ENCODE measurements at places on chromosomes 4 and X. TPM values are rescaled to one million over a fixed set of nuclear protein-coding genes. Genes with fewer than 3 reads are reported as not detected.

The VCX3B gene
- not detected for total RNA-seq

The CSAG2 gene
- total RNA-seq: not detected

GRCh38 chrX:10015723-10016518, 48.8 kb downstream of the CLDN34 start:
- peaks cover 52% of the 10 kb centered on the region for H3K4me1 ChIP-seq
- DNase-seq: peak; percentile 44
- no peak overlapping the region for H3K27ac ChIP-seq

DNA sequence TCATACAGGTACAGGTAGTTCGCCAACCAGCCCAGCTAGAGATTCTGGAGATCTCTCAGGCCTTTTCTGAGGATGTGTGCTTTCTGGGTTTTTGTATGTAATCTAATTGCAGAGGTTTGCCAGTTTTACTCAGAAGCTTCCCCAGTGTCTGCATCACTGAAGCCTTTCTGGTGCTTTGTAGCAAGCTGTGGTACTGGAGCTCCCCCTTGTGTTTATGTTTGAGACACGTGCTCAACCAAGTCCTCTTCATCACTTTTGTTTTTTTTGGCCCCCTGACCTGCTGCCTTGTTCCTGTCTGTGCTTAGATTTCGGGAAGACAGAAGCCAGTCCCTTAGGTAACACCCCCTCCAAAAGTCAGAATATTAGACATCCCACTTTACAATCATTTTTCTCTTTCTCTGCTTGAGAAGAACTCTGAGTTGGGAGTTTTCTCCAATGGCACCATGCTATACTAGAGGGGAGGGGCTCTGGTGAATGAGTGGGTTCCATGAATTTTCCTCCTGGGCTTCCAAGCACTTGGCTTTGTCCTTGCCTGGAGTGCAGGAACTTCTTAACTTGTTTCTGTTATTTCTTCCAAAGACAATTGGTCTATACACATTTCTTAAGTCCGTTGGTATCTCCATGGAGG, 128.4 kb upstream of the TBC1D9 start:
- H3K4me3 ChIP-seq: no peak overlapping the region
- H3K4me1 ChIP-seq: no peaks in the 10 kb centered on the region

- H3K4me1 ChIP-seq: peaks cover 14% of the 10 kb centered on the region
- H3K4me3 ChIP-seq: peak within 1 kb of the TSS; percentile 79
- peaks cover 2% of the 10 kb centered on the region for H3K36me3 ChIP-seq
- DNase-seq: no peak
- no peaks in the 10 kb centered on the region for H3K27me3 ChIP-seq
Measured at GRCh38 chr4:103099691-103100392, at the start of gene BDH2. TSS of gene BDH2 (minus strand) at chr4:103099834. CDS start at chr4:103096254, 3,580 bp downstream.

The RAI2 gene
- total RNA-seq: not detected

DNA sequence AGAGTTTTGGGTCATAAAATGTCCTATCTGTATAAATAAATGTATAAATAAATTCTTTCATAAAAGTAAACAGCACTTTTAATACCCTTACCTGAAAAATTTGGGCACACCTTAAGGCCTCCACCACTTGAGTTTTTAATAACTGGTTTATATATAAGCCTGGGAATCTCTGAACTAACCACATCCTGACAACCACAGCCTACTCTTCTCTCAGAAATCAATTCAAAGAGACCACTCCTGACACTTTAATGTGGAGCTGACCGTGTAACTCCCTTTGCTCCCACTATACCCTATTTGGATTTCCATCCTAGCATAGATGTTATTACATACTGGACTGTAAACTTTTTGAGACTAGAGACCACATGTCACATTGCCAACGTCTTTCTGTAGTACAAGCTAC, 3.5 kb downstream of the FBXL5 start:
- H3K27ac ChIP-seq: no peak overlapping the region
- DNase-seq: no peak

GRCh38 chr4:139890816-139891215, 225.2 kb downstream of the MGST2 start:
- no peak for DNase-seq
- H3K4me3 ChIP-seq: no peak overlapping the region
- H3K36me3 ChIP-seq: no peaks in the 10 kb centered on the region
- peaks cover 2% of the 10 kb centered on the region for H3K27me3 ChIP-seq
- H3K4me1 ChIP-seq: peaks cover 14% of the 10 kb centered on the region
- no peak overlapping the region for H3K27ac ChIP-seq

DNA sequence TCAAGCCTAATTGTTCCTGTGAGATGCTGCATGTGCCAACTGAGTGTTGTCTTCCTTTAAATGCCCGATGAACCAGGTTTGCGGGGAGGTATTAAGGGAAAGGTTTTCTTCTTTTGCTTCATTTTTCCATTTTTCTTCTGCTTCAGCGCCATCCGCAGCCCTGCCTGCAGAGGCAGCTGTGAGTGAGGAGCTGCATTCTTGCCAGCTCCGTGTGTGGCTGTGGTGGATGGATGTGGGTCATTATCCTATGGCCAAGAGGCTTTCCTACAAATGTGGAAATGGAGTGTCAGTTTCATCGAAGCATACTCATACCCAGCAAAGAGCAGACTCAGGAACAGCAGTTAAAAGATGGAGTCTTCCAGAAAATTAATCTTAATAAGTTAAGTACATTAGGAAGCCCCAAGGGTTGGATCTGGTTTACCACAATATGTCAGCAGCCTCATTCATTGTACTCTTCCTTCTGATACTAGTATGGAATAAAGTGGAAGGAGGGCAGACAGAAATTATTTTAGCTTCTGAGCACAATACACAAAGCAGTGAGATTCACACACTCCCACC, 37.6 kb downstream of the TNIP3 start:
- no peak overlapping the region for H3K27ac ChIP-seq
- no peak for DNase-seq
- H3K27me3 ChIP-seq: no peaks in the 10 kb centered on the region
- H3K36me3 ChIP-seq: no peaks in the 10 kb centered on the region
- no peaks in the 10 kb centered on the region for H3K4me1 ChIP-seq

The PNCK gene
- total RNA-seq: not detected

The BEX1 gene
- not detected for total RNA-seq

GRCh38 chr4:2936773-2937145, 26.4 kb downstream of the NOP14 start:
- DNase-seq: peak; percentile 21
- peaks cover 57% of the 10 kb centered on the region for H3K36me3 ChIP-seq
- peaks cover 53% of the 10 kb centered on the region for H3K4me1 ChIP-seq
- peak overlapping the region; percentile 83 for H3K4me3 ChIP-seq
- H3K27ac ChIP-seq: peak overlapping the region; percentile 76
- no peaks in the 10 kb centered on the region for H3K27me3 ChIP-seq

- no peaks in the 10 kb centered on the region for H3K36me3 ChIP-seq
- H3K4me1 ChIP-seq: no peaks in the 10 kb centered on the region
- H3K27ac ChIP-seq: no peak overlapping the region
- no peak for DNase-seq
- no peak overlapping the region for H3K4me3 ChIP-seq
Measured at GRCh38 chrX:109398061-109398460, 83.8 kb downstream of the GUCY2F start.

The S100P gene
- not detected for total RNA-seq

The PAGE4 gene
- not detected for total RNA-seq

GRCh38 chrX:2507196-2507595, 6.4 kb upstream of the DHRSX start:
- no peaks in the 10 kb centered on the region for H3K27me3 ChIP-seq
- no peak overlapping the region for H3K4me3 ChIP-seq

The EDA gene
- not detected for total RNA-seq

- no peaks in the 10 kb centered on the region for H3K27me3 ChIP-seq
- H3K4me3 ChIP-seq: no peak overlapping the region
- H3K36me3 ChIP-seq: no peaks in the 10 kb centered on the region
- no peaks in the 10 kb centered on the region for H3K4me1 ChIP-seq
Measured at GRCh38 chrX:18810416-18810815, 103.0 kb downstream of the PPEF1 start.

The HS3ST1 gene
- total RNA-seq: 0.59 TPM

DNA sequence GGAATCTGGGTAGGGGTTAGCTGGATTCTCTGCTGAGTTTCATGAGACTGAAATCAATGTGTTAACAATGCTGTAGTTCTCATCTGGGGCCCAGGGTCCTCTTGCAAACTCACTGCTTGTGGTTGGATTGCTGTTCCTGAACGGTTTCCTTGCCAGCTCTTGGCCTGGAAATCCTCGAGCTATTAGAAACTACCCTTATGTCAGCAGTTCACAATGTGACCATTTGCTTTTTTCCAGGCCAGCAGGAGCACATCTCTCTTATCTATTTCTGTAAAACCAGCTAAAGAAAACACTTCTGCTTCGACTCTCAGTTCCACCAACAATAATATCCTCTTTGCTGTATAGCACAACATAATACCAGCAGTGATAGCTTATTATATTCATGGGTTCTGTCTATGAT, 140.1 kb upstream of the TRAM1L1 start:
- H3K27me3 ChIP-seq: no peaks in the 10 kb centered on the region
- no peak overlapping the region for H3K4me3 ChIP-seq
- no peaks in the 10 kb centered on the region for H3K4me1 ChIP-seq
- DNase-seq: no peak
- H3K36me3 ChIP-seq: no peaks in the 10 kb centered on the region
- H3K27ac ChIP-seq: no peak overlapping the region

GRCh38 chr4:76499461-76499860, 64.4 kb downstream of the SHROOM3 start:
- H3K4me3 ChIP-seq: peak overlapping the region; percentile 50
- H3K36me3 ChIP-seq: no peaks in the 10 kb centered on the region
- H3K4me1 ChIP-seq: peaks cover 37% of the 10 kb centered on the region
- peak; percentile 47 for DNase-seq
- peak overlapping the region; percentile 82 for H3K27ac ChIP-seq

DNA sequence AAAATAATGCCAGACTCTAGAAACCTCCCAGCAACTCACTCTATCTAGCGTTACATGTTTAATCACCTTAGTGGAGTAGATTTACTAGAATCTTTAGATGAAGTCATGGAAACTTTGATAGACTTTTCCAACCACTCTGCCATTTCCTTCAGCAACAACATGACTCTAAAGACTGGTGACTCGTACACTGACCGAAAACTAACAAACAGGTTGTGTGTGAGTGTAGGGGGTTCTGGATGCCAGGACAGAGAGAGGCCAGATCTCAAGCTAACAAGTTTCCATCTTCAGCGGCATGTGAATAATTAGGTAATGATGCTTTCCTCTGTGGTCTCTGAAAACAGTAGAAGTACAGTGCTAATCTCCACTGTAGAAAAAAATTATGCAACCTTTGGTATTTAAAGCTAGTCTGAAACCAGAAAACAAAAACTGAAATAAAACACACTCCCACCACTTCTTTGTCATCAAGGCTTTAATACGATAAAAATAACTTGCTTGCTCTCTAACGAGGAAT, 286.4 kb downstream of the PRDM5 start:
- no peak for DNase-seq
- H3K27me3 ChIP-seq: no peaks in the 10 kb centered on the region
- no peak overlapping the region for H3K27ac ChIP-seq
- no peak overlapping the region for H3K4me3 ChIP-seq
- no peaks in the 10 kb centered on the region for H3K36me3 ChIP-seq

GRCh38 chrX:127190381-127190780, 370.9 kb downstream of the PRR32 start:
- no peak for DNase-seq
- H3K27ac ChIP-seq: no peak overlapping the region
- H3K4me1 ChIP-seq: no peaks in the 10 kb centered on the region
- no peak overlapping the region for H3K4me3 ChIP-seq
- no peaks in the 10 kb centered on the region for H3K27me3 ChIP-seq
- no peaks in the 10 kb centered on the region for H3K36me3 ChIP-seq

The BCLAF3 gene
- 11.6 TPM for total RNA-seq

- H3K36me3 ChIP-seq: no peaks in the 10 kb centered on the region
- no peak overlapping the region for H3K4me3 ChIP-seq
- H3K27me3 ChIP-seq: peaks cover 27% of the 10 kb centered on the region
- peaks cover 2% of the 10 kb centered on the region for H3K4me1 ChIP-seq
Measured at GRCh38 chr4:176187624-176188023, 7.8 kb downstream of the SPATA4 start.

DNA sequence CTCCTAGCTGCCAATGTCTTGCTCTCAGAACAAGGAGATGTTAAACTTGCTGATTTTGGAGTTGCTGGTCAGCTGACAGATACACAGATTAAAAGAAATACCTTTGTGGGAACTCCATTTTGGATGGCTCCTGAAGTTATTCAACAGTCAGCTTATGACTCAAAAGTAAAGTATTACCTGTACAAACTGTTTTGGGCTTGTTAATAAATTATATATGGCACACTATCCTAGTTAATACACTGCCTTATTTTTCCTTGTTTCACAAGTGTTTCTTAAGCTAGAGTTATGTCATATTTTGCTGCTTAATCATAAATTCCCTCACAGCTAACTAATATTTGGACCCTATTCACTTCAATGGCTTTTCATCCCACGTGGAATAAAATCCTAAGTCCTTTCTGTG, 45.3 kb downstream of the STK26 start:
- no peaks in the 10 kb centered on the region for H3K27me3 ChIP-seq
- DNase-seq: no peak
- no peak overlapping the region for H3K4me3 ChIP-seq
- no peak overlapping the region for H3K27ac ChIP-seq

GRCh38 chr4:119209077-119209476, 3.4 kb upstream of the USP53 start:
- peak overlapping the region; percentile 80 for H3K27ac ChIP-seq
- H3K4me3 ChIP-seq: peak overlapping the region; percentile 4
- DNase-seq: no peak

The STAP1 gene
- 50.3 TPM for total RNA-seq

The USP17L19 gene
- not detected for total RNA-seq

- H3K27ac ChIP-seq: no peak overlapping the region
- peaks cover 4% of the 10 kb centered on the region for H3K36me3 ChIP-seq
- no peak for DNase-seq
- peak overlapping the region; percentile 37 for H3K4me3 ChIP-seq
- H3K4me1 ChIP-seq: peaks cover 39% of the 10 kb centered on the region
Measured at GRCh38 chr4:10977534-10977933, 293.0 kb upstream of the CLNK start.

GRCh38 chr4:46123913-46124755, at the start of gene GABRG1:
TSS of gene GABRG1 (minus strand) at chr4:46124054. CDS start at chr4:46123913, 141 bp downstream.
- no peaks in the 10 kb centered on the region for H3K36me3 ChIP-seq
- no peak for DNase-seq
- H3K4me3 ChIP-seq: no peak within 1 kb of the TSS

The P2RY8 gene
- total RNA-seq: 315 TPM

The CYTL1 gene
- not detected for total RNA-seq

DNA sequence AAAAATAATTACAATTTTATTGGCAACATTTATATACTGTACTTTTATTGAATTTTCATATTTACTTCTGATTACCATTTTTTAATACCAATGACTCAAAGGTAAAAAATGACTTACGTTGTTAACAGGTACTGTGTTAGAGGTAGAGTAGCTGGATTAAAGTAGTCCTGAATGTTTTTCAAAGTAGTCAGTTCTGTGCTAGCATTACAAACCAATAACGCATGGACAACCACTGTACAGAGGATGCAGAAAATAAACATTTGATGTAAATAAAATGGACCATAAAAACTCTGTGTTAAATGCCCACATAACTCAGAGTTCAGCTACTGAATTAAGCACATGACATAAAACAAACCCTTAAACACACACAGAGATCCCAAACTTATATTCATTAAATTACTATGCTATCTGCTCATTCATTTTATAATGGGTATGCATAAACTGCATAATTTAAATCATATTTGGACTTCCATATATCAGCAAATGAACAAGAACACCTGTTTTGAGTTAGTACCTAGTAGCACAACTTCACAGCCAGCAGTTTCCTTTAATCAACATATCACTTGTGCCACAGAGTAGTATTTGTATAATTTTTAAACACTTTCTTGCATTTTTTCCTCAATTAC, 46.4 kb upstream of the NEUROG2 start:
- peaks cover 11% of the 10 kb centered on the region for H3K4me1 ChIP-seq
- H3K4me3 ChIP-seq: no peak overlapping the region
- no peaks in the 10 kb centered on the region for H3K27me3 ChIP-seq
- no peak for DNase-seq

- no peak for DNase-seq
- H3K36me3 ChIP-seq: no peaks in the 10 kb centered on the region
- no peak overlapping the region for H3K4me3 ChIP-seq
- no peaks in the 10 kb centered on the region for H3K4me1 ChIP-seq
- H3K27me3 ChIP-seq: peaks cover 6% of the 10 kb centered on the region
Measured at GRCh38 chr4:154691229-154691628, 52.6 kb upstream of the LRAT start.

Measured in activated B cell treated with CpG ODN at 0.5 μM for 24 hours (primary cell).